ENCODE measurements at places on chromosomes 7 and 10.
A peak's percentile ranks its signal among the peaks of the same experiment; 100 is the strongest.

DNA sequence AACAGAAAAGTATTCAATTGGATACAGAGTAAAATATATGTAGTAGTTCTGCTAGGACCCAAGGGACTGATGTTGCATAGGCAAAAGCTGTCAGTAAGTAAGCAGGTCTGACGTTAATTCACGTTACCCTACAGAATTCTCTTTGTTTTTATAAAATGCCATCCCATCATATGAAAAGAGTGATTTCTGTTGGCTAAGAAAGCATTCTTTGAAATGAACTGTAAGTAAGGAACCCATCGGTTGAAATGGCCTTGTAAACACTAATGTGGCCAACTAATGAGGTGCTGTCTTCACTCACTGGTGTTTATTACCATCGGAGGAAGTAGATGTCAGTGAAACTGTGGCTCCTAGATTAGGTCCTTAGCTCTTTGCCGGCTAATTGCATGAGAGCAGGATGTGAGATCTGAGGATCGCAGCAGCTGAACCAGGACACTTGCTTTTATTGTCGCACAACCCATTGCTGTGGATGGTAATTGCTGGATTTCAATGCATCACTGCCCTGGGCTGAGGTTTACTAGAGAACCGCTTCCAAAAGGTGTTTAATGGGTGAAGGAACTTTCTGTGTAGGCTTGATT is 49.5 kb downstream of the UBE3C start:
- DNase-seq, result no peak

DNA sequence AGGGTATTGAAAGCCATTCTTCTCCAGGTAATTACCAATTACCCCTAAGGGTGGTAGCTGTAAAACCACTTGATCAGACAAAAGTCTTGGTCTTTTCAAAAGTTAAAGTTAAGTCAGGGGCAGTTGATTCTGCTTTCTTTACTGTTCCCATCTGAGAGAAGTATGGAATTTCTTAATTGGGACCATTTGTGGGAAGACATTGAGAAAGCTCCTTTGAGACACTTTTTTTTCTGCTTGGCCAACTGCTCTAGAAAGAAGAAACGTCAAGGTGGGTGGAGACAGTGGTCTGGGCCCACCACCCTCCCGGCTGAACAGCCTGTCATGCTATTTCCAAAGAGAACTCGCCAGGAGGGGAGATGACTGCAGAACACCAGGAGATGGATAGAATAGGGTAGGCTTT is 45.3 kb downstream of the WNT2 start:
- DNase-seq, result no peak

DNA sequence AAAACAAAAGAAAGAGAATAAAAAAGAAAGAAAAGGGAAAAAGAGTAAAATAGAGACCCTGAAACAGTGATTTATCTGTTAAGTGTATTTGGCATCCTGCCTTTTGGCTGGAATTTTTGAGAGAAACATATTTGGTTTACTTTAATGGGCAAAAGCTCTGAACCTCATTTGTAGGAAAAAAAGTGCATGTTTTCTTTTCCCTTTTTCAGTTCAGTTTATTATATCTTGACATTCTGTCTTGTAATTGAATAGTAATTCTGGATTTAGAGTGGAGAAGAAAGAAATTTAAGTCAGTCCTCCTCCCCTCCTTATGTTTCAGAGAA is 69.5 kb downstream of the ARID5B start:
- no peak for DNase-seq

DNA sequence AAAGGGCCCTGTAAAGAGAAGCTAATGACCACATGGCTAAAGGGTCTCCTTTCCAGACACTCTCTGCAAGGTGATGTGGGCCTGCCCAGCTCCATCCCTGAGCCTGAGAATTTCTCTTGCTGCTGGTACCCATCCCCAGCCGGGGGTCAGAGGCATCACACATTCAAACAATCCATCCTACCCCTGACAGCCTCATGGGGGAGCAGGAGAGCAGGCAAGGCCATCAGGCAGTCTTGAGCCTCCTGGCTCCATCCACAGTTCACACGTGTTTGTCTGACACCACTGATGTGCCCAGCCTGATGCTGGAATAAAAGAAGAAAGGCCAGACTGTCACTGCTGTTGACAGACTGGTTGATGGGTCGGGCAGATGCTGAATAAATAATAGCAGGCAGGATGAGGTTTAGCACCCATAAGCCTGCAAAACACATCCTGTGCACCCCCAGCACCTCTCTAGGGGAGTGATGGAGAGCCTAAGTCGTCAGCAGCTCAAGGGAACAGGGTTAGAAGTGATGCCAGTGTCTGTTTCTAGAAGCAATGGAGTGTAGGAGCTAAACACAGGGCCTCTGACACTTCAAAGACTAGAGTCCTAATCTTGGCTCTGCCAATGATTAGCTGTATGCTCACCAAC is 43.5 kb downstream of the TLL2 start:
- DNase-seq, result no peak

- no peak for DNase-seq
Measured at GRCh38 chr10:35636956-35637355, 5.1 kb downstream of the FZD8 start.

DNA sequence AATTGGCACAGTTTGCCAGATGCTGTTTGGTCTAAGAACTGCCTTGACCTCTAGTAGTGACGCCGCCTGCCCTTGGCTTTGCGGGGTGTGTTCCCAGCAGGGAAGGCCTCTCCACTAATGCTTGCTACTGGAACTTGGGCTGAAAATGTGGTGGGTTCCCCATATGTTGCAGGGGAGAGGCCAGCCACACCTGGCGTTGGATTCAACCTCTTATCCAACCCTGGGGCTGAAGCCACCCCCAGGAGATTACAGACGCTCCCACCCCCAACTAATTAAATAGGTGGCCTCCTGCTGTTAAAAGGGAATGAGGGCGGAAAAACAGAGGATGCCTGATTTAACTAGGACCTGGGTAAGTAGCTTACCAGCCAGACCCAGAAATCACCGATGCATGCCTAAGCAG is 19.2 kb upstream of the ATOH7 start:
- DNase-seq, result no peak

DNA sequence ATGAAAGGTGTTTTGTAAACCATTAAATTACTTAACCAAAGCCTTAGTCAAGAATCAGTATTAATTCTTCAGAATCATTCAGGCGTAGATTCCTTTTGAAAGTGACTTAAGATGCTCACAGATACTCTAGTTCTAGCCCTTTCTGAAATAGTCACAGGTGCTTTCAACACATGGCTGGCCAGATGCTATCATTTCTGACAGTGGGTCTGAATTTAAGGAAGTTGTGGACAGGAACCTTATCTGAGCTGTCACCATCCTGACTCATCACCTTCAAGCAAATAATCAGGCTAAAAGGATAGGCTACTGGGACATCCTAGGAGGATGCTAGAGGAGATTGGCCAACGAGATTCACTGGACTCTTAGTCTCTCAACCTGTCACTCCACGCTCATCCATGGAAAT is 501.5 kb downstream of the LRMDA start:
- no peak for DNase-seq

DNA sequence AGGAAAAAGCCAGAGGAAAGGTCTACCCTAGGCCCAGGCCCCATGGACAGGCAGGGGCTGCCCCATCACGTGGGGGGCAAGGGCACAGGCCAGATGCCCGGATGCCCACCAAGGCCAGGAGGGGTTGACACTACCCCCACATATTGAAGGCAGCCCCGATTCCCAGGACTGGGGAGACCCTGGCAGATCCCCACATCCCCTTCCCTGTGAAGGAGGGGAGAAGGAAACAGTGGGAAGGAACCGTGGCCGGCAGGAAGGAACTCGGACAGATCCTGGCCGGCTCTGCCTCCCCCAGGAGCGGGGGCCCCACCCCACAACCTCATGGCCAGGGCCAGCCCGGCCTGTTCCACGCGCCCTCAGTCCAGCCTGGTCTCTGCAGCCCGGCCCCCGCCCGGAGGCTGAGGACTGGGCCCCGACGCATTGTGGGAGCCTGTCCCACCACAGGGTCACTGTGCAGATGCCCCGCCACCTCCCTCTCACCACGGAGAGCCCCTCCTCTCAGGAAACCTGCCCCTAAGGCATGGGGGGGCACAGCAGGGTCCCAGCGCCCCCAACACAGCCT is 41.3 kb downstream of the PAPOLB start:
- no peak for DNase-seq

GRCh38 chr10:92851003-92851402 is 2.7 kb downstream of the EXOC6 start:
- no peak for DNase-seq

- no peak for DNase-seq
Measured at GRCh38 chr10:70106958-70107791, 25.4 kb downstream of the AIFM2 start.

DNA sequence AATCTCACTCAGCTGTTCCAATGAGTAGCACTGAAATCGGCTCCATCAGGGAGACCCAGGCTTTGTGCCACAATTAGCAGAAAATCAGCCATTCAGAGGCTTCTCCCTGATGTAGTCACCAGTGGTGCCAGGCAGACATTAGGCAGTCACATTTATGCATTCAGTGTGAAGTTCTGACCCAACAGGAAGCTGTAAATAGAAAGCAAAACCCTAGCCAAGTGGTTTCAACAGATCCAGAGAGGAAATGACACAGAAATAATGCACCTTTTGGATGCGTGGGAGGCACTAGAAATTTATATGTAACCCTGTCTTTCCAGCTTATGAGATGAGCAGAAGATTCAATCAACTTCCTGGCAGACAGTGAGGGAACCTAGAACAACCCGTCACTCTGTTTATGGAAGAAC is 186.4 kb downstream of the PDE1C start:
- DNase-seq, result no peak

- no peak for DNase-seq
Measured at GRCh38 chr10:116866987-116867595, 17.8 kb downstream of the ENO4 start.

- no peak for DNase-seq
Measured at GRCh38 chr7:20282959-20283358, 47.7 kb upstream of the ITGB8 start.

DNA sequence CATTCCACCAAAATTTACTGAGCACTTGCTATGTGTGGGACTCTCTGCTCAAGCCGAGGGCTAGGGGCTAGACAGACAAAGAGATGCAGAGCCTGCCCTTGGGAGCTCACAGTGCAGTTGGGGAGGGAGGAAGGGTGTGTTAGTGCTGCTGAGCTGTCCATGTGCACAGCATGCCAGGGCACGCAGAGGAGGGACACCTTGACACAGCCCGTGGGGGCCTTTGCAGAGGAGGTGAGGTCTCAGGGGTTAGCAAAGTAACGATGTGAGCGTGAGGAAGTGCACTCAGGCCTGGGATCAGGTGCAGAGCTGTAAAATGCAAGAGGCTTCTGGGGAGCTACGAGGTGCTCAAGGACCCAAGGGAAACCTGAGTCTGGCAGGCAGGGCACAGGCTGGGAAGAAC is 16.3 kb downstream of the PRKCQ start:
- DNase-seq, result no peak

- no peak for DNase-seq
Measured at GRCh38 chr10:128222332-128222849, 96.2 kb upstream of the MKI67 start.

- no peak for DNase-seq
Measured at GRCh38 chr7:23230641-23231101, 15.9 kb upstream of the GPNMB start.

DNA sequence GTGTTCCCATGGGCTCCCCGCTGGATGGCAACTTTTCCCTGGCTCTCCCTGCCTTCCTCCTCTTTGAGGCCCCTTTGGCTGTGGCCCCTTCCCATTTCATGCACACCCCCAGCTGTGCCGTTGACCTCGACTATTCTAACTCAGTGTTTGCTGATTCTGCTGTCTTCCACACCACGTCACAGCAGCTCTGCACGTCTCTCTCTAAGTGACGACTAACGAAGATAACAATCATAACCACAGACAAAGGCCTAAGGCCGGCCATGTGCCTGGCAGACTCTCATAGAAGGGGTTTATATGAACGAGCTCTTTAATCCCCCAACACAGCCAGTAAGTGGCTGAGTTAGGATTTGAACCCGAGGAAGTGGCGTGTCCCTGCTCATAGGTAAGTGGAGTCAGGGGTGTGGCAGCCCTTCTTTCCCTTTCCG is 151.5 kb upstream of the SHH start:
- DNase-seq, result no peak

DNA sequence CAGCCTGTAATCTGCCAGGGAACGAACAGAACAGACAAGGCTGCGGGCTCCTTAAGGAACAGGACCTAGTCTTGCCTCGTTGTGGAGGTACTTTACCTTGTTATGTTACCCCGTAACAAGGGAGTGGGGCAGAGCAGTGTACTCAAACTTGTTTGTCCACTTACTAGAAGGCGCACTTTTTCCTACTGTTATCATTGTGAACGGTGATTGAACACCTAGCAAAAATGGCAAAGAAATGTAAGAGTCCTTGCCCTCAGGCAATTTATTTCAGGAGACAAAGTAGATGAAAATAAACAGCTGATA is 620 bp upstream of the IMPDH1 start:
- no peak for DNase-seq

- DNase-seq, result no peak
Measured at GRCh38 chr7:133095119-133095671, 13.3 kb upstream of the CHCHD3 start.

DNA sequence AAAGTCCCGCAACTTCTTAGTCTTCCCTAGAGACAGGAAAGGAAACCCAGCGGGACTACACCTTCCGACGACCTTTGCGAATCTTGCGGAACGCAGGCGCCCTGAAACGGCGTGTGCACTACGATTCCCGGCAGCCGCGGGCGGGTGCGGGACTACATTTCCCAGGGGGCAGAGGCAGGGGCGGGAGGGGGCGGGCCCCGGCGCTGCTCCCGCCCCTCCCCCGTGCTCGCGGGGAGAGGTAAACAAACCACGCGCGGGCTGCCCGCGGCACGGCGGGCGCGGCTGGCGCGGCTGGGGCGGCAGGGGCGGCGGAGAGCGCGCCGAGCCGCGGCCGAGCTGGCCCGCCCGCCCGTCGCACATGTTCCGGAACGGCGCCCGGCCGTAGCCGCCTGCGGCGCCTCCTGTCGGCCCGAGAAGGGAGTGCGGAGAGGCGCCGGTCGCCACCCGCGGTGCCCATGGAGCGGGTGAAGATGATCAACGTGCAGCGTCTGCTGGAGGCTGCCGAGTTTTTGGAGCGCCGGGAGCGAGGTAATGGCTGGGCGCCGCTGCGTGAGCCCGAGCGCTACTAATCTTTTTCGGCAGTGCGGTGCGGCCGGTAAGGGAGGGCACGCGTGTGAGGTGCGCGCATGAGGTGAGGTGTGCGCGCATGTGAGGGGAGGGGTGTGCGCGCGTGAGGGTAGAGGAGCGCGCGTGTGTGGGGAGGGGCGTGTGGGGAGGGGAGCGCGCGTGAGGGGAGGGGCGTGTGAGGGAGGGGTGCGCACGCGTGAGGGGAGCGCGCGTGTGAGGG is 18.5 kb downstream of the MXI1 start:
- peak; percentile 74 for DNase-seq

GRCh38 chr7:90269163-90269562 is 24.2 kb downstream of the CFAP69 start:
- DNase-seq, result no peak

All from activated CD8-positive, alpha-beta memory T cell treated with anti-CD3 and anti-CD28 coated beads for 4 hours (primary cell).